Inflammatory macrophage treated with lipopolysaccharide for 1 hour (primary cell): ENCODE measurements at places on chromosomes 3 and 15.

- no peak for DNase-seq
These were observed 74.0 kb upstream of the TCF12 start for GRCh38 chr15:56844471-56844870.

GRCh38 chr3:151168269-151169094 is 34.5 kb downstream of the GPR171 start:
- peak; percentile 76 for DNase-seq

DNA sequence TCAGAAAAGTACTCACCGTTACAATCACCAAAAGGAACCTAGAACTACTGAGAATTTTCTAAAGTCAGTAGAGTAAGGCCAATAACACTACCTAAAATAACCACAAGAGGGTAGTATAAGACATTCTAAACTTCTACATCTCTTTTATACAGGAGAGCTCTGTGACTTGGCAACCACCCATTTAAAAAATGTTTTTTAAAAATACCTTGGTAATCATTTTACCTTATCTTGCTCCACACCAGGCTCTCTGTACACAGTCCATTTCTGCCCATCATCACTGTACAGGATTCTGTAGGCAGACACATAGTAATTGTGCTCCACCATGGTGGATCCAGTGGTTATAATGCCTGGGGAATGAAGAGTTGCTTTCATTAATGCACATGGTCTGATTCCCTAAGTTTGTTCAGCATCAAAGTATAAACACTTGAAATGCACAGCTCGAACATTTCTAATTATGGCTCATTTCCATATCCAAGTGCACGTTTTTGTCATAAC is 54.5 kb downstream of the ST3GAL6 start:
- DNase-seq, result peak; percentile 24

DNA sequence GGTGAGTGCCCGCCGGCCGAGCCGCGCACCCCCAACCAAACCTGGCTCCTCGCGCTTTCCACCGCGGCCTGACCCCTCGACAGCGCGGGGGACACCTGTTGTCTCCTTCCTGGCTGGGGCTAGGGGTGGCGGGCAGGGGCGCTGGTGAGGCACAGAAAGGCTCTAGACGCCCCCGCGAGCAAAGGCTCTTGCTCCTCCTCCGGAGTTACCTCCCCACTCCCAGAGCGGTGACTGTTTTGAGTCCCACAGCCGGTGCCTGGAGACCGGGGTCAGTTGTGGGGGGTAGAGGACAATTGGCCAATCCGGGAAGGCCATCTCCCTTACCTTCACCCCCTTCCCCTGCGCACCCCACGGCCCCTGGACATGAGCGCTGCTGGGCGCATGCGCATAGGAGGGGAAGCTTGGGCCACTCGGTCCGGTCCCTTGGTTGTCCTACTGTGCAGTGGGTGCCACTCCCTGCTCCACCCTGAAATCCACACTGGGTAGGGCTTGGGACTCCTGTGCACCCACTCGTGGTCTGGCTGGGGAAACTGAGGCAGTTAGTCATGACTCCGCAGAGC is 554 bp downstream of the CHST13 start:
- DNase-seq, result peak; percentile 47

GRCh38 chr15:85168642-85169173 is 187.1 kb downstream of the PDE8A start:
- DNase-seq, result no peak

DNA sequence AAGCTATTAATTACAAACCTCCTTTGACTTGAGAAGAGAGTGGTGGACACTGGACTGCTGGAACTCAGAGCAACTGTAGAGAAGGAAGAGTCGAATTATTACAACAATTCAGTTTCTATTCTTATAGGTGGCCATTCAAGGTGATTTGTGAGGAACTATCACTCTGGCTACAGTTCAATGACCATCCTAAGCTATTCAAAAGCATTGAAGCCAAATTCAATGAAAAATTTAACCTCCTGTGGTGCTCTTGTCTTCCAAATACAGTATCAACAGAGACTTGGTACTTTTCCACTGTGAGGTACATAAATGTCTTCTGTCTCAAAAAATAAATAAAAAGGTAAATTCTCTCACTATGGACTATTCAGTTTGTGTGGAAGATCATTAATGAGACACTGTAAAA is 513.3 kb upstream of the SEMA6D start:
- DNase-seq, result no peak

GRCh38 chr15:38208779-38209178 is 43.9 kb upstream of the SPRED1 start:
- DNase-seq, result no peak

- DNase-seq, result no peak
These were observed 72.7 kb downstream of the TJP1 start for GRCh38 chr15:29749365-29750086.

- no peak for DNase-seq
These were observed 612.2 kb upstream of the GOLIM4 start for GRCh38 chr3:168707900-168708299.

- no peak for DNase-seq
These were observed 58.2 kb upstream of the LIMD1 start for GRCh38 chr3:45536316-45536715.

GRCh38 chr3:189621948-189622603 is 9.1 kb upstream of the TP63 start:
- no peak for DNase-seq

DNA sequence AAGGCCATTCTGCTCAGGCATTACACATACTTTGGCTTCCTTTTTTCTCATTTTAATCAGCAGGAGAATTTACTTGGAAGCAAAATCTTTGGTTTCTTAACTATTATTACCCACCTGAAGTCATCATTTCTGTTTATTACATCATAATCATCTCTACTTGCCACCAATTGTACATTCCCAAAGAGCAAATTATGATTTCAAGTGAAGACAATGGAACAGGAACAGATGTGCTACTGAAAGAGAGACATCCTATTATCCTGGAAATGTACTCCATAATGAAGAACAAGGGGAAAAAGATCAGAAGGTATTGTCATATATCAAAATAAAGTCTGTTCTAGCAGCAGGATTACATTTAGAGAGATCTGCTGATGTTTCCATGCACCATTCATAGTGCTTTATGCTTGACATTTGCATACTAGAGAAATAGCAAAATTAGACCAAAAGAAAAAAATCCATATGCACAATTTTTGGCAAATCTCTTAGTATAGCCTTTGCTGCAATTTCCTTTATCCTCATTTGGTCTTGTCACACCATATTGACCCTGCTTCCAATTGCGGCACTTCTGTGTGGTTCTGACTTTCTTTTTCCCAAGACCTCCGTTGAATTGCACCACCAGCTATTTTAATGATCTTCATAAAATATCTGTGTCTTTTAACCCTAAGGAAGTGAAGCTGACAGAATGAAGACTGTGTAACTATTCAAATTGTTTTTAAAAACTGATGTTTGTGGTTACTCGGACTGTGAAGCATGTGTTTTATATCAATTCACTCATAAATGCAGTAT is 683.8 kb downstream of the ZNF385D start:
- DNase-seq, result no peak

GRCh38 chr3:43181202-43181821 is 75.4 kb upstream of the POMGNT2 start:
- no peak for DNase-seq

- no peak for DNase-seq
These were observed 477.8 kb downstream of the MAGI1 start for GRCh38 chr3:65560901-65561300.

GRCh38 chr3:43077261-43077660 is 28.6 kb downstream of the POMGNT2 start:
- no peak for DNase-seq

- DNase-seq, result no peak
These were observed 15.2 kb downstream of the PRICKLE2 start for GRCh38 chr3:64209866-64210621.

DNA sequence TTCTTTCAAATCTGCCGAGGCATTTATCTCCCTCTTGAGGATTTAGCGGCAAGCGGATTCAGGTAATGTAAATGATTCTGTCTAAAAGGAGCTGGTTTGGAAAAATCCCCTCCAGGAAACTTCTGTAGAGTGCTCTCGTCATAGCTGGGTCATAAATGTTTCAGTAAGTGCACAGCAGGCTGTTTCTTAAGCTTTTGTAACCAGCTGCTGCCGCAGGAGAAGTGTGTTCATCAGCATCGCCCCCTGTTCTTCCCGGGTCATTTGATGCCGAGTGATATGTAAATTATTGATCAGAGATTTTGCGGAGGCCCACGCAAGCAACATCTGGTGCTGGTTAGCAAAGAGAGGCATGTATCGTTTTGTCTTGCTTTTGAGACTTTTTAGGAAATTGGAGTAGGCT is 53.1 kb downstream of the DNASE1L3 start:
- no peak for DNase-seq

DNA sequence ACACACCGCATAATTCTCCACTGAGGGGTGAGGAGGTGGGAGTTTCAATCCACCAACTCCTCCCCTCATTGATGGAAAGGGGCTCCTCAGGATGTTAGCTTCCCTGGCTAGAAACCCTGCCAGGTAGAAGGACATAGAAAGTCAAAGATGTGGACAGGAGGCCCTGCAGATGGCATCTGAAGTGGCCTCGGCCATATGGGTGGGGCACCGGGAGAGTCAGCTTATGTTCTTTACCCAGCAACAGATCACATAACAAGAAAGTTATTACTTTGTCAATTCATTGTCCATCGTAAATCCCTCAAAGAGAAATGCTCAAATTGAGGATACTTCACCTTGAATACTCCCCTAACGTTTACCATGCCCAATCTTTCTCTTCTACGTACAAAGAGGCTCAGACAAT is 97.3 kb upstream of the ARHGEF3 start:
- DNase-seq, result no peak

- DNase-seq, result peak; percentile 16
These were observed 160.7 kb upstream of the MCTP2 start for GRCh38 chr15:94070356-94071295.

GRCh38 chr3:31546162-31546561 is 13.4 kb downstream of the STT3B start:
- DNase-seq, result peak; percentile 45

DNA sequence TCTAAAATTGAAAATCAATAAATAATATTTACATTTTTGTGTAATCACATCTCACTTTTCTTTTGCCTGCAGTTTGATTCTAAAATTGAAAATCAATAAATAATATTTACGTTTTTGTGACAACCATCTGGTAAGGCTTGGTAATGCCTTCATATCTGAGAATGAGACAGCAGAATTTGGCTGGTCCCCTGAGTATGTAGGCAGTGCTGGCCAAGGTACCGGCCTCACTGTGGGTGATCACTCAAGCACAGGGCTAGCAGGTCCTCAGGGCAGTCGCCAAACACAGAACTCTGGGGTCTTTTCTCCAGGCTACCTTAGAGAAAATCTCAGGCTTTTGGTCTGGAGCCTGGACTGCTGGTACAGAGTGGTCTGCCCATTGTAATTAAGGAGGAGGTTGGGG is 26.2 kb downstream of the RTP3 start:
- DNase-seq, result no peak

DNA sequence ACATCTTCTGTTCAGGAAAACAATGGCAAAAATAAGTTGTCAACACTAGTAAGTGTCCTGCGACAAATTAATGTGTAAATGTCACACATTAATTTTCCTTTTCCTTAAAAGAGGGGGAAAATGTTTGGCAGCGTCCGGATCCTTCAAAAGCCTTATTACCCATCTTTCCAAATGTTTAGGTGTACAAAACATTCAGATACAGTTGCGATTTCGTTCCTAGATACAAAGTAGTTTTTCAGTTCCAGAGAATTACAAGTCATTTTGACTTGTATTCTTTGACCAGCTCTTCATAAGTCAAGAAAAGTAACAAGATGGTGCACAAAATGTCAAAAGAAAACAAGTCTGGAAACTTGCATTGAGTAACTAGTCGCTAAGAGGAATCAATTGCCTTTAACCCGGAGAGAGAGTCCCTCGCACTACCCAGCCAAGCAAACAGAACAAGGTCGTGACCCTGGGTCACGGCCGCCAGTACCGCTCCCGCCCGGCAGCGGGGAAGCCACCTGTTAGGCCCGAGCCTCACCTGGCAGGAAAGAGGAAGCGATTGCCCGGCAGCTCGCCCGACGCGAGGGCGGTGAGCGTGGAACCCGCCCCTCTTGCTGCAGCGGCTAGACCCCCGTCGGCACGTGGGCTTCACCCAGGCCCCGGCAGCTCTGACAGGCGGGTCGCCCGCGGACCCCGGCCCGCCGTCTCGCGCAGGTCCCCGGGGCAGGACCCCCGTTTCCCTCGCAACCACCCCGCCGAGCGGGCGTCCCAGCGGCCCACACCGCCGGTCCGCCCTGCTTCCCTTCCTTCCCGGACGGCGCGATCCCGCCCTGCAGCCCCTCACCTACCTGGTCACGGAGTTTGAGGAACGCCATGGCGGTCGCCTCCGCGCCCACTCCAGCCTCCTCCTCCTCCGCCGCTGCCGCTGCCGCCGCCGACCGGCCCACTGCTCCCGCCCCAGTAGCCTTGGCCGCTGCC is 61.0 kb upstream of the ANKRD28 start:
- no peak for DNase-seq

- no peak for DNase-seq
These were observed 19.1 kb upstream of the CD200R1L start for GRCh38 chr3:112865757-112866156.
